Sciatic nerve (tissue), 2 donors: ENCODE measurements at places on chromosomes 1 and 21. TPM values are rescaled to one million over a fixed set of nuclear protein-coding genes. Genes with fewer than 3 reads are reported as not detected.

Gene HSPA6
- total RNA-seq: 13.4 TPM

Gene WARS2
- total RNA-seq: 14.4 TPM

Gene OR2T29
- not detected for total RNA-seq

Gene LEMD1
- total RNA-seq: not detected

Gene CLCA1
- not detected for total RNA-seq

Gene PDZK1
- total RNA-seq: 0.58 TPM

Gene C1QTNF12
- total RNA-seq: 3.5 TPM

Gene GNAT2
- total RNA-seq: not detected

Gene ELAPOR1
- 1.9 TPM for total RNA-seq

Gene AMPD1
- not detected for total RNA-seq

Gene TSTD1
- total RNA-seq: 13.1 TPM

Gene EFHD2
- total RNA-seq: 28.7 TPM

- no peak for DNase-seq
These were observed 88.7 kb upstream of the GRIK1 start for GRCh38 chr21:30028537-30028936.

- no peak for DNase-seq
These were observed 1573.5 kb downstream of the BRINP3 start for GRCh38 chr1:188904201-188904600.

- no peak for DNase-seq
These were observed 27.1 kb upstream of the HAO2 start for GRCh38 chr1:119341372-119341947.

DNA sequence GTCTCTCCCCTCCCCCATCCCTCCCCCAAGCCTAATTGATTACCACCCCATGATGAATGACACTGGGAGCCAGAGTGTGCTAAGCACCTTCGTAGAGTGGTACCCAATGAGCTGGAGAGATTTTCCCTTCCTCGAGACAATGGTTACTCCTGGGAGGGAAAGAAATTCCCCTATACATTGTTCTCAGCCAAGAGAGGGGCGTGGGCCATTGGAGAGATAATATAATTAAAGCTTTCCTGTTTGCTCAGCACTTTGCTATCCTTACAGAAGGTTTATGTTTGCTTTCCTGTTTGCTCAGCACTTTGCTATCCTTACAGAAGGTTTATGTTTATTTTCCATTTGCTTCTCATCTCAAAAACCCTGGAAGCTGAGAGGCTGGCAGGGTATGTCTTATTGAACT is 126.1 kb upstream of the KLHDC7A start:
- no peak for DNase-seq

DNA sequence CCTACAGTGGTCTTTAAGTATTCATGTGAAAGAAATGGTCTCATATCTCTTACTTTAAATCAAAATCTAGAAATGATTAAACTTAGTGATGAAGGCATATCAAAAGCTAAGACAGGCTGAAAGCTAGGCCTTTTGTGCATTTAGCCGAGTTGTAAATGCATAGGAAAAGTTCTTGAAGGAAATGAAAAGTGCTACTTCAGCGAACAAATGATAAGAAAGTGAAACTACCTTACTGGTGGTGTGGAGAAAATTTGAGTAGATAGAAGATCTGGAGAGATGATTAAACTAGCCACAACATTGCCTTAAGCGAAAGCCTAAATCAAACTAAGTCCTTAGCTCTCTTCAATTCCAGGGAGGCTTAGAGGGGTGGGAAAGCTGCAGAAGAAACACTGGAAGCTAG is 147.6 kb downstream of the DSCAM start:
- DNase-seq: no peak

GRCh38 chr1:168344517-168344916 is 63.8 kb downstream of the TBX19 start:
- no peak for DNase-seq

- DNase-seq: no peak
These were observed 4.1 kb upstream of the PTPN7 start for GRCh38 chr1:202164271-202165037.

GRCh38 chr1:159898527-159898926 is 1.4 kb downstream of the CFAP45 start:
- DNase-seq: no peak

GRCh38 chr21:39097981-39098380 is 85.3 kb downstream of the PSMG1 start:
- DNase-seq: no peak

DNA sequence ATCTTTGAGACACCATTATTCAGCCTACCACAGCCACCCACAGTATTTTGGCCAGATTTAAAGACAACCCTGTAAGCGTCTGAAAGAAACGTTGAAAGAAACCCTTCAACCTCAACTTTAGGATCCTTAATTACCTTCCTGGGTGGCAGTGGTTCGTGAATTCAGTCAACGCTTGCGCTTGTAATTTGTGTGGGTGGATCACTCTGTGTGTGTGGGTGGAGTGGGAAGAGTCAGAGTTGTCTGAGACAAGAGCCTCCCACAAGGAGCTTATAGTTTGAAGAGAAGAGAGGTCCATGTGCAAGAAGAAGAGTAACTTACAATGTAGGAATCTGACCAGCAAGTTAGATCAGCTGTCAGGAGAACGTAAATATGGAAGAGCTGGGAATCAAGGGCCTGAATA is 8.4 kb downstream of the COQ8A start:
- no peak for DNase-seq

GRCh38 chr1:234886081-234886984 is 242.3 kb downstream of the TOMM20 start:
- no peak for DNase-seq

- DNase-seq: no peak
These were observed 36.3 kb upstream of the MYOCOS start for GRCh38 chr1:171585715-171586114.

GRCh38 chr1:207925210-207925609 is 14.3 kb upstream of the CD34 start:
- no peak for DNase-seq

GRCh38 chr1:237492359-237492758 is 398.4 kb downstream of the ZP4 start:
- no peak for DNase-seq

DNA sequence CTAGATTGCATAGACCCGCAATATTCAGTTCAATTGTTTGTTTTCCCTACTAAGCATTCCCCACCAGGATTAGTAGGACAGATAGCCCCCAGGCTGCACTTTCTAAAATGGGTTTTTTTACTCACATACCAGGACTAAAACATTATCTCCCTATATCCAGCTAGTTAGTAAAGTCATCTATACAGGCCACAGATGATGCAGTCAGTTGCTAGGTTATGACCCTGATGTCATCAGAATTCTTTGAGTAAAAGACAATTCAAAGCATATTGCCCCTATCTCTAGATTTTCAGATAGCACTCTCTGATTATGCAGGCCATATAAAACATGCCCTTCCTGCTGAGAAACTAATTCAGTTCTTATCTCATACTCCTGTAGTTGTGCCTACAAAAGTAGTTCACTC is 203.6 kb downstream of the LBR start:
- DNase-seq: no peak

GRCh38 chr1:209080170-209080781 is 503.2 kb upstream of the CAMK1G start:
- DNase-seq: no peak

- DNase-seq: no peak
These were observed 90.9 kb downstream of the IER5 start for GRCh38 chr1:181179279-181179986.

DNA sequence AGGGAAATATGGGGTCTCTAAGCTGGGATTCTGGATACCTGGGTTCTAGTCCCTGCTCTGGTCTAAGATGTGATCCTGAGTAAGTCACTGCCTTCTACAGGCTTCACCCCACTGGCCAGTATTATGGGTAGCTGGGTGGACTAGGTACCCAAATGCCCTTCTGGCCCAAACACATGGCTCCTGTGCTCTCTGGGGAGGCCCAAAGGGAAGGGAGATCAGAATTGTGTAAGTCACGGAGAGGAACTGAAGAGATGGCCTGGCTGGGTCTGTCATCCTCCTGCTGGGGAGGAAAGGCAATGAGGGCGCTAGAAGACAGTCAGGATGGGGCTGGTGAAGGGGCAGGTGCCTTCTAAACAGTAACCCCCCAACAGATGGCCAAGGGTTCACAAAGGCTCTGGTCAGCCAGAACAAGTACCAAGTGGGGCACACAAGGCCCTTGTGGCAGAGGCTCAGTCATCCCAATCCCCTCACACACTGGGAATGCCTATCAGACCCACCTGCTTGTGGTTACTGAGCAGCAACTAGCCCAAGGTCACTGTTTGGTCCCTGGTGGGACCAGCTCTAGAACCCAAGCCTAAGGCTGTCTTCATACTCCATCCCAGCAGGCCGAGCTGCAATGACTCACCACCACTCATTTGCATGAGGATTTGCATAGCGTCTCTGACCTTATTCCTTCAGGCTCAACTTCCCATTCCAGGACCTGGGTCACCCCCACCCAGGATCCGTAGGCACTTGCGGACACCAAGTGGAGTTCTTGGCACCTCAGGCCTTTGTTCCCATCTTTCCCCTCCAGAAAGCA is 9.2 kb downstream of the MEF2D start:
- DNase-seq: no peak
